Mesendoderm (in vitro differentiated cells): ENCODE measurements at places on chromosomes 2 and 18.
A peak's percentile ranks its signal among the peaks of the same experiment; 100 is the strongest.

- DNase-seq = peak; percentile 71
These were observed 285.1 kb downstream of the MTX2 start for GRCh38 chr2:176554101-176555048.

DNA sequence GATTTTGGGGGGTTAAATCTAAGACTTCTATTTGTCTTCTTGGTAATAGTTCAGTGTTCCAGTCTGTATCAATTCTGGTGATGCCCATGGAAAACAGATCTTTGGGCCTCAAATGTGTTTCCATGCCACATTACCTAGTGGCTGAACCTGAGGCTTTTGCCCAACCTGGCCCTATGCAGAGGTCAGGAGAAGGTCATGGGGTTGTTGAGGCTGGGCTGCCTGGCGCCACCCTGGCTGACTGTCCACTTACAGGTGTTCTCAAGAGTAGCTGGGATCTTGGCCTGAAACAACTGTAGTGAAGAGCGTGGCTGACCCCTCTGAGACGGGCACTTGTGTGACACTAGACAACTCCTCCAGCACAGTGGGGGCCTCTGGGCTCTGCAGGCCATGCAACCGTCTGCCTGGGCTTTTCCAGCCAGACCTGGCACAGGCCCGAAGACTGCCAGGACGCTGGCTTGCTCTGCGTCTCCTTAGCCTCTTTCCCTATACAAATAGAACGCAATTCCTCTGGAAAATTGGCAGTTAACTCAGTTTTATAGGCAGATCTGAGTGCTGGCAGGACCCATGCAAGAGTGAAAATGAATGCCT lies 127.8 kb downstream of the TRIM43 start:
- DNase-seq = no peak

- DNase-seq = no peak
These were observed 31.1 kb upstream of the EPAS1 start for GRCh38 chr2:46266134-46266533.

DNA sequence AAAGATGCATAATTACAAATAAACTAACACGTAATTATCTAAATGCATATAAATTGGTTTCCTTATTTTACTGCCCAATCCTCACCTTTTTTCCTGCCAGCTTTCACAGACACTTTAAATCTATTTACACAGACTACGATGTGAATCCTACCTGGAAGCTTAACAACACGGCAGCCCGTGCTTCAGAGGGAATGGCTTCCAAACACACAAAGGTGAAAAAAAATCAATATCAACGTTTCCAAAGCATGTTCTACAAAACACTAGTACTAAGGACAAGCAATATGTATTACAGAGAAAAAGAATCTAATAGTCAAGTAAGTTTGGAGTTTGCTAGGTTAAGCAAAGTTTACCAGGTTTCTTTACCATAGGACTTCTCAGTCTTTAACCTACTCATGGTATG lies 4.4 kb downstream of the MAP4K3 start:
- no peak for DNase-seq

DNA sequence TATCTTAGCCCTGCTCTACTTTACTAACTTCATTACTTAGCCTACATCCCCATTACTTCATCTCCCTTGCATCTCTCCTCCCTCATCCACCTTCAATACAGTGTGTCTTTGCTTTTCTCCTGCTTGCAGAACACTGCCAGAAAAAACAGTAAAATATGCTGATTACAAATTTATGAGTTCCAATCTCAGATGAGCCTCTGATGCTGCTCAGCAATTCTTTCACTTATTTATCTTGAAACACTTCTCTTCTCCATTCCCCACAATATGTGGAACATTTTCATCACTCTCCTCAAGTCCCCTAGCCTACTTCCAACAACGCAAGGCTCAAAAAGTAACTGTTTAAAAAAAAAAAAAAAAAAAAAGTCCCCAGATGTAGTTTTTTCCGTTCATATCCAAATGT lies 7.1 kb downstream of the VPS54 start:
- no peak for DNase-seq

DNA sequence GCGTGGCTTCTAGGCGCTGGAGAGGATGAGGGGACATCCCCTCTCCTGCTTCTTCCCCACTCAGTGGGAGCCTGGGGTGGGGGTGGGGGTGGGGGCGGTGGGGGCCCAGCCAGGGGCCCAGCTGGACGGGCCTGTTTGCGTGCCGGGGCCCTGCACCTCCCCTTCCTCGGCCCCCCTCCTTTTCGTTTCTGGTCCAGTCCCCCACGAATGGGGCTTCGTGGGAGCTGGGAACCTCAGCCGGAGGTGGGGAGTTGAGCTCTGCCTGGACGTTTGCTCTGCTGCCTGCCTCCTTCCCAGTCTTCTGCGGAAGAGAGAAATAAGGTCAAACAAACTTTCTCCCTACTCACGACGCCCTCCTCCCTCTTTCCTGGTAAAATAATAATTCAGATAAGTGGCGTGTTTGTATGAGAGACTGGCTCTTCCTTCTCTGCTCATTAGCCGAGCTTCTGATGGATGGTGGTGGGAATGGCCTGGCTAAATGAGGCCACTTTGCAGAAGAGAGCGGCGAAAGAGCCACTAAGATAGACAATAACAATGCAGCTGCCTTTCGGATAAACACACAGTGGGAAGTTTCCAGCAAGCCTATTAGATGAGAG lies 782 bp downstream of the MTA3 start:
- DNase-seq = peak; percentile 52

DNA sequence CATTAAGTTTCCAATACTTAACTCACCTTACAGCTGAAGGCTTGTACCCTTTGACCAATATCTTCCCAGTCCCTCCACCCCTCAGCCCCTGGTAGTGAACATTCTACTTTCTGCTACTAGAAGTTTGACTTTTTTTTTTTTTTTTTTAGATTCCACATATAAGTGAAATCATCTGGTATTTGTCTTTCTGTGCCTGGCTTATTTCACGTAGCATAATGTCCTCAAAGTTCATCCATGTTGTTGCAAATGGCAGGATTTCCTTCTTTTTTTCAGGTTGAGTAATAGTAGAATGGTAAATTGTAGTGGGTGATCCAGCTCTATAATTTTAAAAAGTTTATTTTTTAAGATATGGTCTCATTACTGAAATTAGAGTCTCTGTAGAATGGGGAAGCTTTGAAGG lies 316.0 kb downstream of the MTX2 start:
- no peak for DNase-seq

DNA sequence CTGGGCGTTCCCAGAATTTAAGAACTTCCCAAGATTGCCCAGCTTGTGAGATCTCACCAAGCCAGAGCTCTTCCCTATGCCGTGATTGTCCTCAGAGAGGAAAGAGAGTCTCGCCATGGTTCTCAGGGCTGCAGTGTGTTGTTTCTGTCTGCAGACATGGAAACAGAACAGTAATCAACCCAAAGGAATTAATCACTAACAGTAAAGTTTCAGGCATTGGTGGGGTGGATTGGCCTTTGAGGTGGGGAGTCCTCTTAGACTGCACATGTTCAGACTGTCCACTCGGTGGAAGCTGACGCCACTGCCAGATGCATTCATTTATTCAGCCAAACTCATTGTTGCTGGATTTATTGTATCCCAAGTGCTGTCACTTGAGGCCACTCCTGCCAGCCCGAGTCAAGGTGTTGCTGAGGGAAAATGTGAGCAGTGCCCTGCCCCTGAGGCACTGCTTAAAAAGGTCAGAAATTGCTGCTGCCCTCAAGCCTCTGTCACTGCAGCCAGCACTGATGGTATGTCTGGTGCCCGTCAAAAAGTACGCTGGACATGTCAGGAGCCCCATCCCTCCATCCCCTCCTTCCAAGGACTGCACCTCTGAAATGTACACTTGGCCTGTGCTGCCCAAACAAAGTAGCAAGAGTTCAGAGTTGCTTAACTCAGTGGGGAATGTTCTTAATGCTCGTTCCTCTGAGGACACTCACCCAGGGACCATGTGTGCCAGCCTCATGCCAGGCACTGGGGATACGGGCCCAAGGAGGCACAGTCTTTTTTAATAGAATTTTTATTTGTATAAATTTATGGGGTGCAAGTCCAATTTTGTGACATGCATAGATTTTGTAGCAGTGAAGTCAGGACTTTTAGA lies 201.0 kb downstream of the GLI2 start:
- no peak for DNase-seq

- peak; percentile 49 for DNase-seq
These were observed 13.2 kb upstream of the DNAJC27 start for GRCh38 chr2:24984912-24985311.

- peak; percentile 73 for DNase-seq
These were observed 25.2 kb upstream of the LCLAT1 start for GRCh38 chr2:30421604-30422443.

DNA sequence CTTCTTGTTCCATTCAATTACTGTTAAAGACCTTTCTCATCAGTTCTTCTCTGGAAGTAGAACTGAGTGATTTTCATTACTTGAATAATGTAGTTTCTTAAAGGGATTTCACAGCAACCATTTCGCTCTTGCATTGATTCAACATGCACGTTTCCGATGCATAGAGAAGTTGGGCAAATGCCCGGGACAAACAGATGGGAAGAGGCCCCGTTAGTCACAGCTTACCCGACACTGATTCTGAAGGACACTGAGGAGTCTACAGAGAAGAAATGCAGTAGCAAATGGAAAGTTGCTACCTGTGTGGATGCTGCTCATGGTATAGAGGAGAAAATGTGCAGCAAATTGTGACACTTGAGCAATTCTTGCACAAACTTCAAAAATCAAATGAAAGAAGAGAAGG lies 32.3 kb upstream of the GCG start:
- DNase-seq = no peak

DNA sequence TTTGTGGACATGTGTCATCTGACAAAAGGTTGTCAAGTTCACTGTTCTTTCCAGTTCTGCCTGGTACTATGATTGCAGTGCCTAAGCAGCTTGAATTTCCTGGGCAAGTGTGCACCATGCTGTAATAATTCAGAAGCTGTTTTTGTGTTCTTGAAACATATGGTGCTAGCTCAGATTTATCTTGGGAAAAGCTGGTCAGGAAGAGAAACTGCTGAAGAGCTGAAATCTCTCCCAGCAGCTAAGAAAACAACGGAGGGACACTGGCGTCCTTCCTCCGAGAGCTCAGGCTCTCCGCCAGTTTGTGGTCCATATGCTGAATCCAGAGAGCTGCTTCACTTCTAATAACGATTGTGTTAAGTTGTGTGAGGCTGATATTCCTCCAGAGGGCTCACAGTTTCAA lies 642.0 kb downstream of the DPP10 start:
- DNase-seq = no peak

GRCh38 chr2:42560899-42561298 lies 7.5 kb upstream of the MTA3 start:
- no peak for DNase-seq

- DNase-seq = no peak
These were observed 137.0 kb downstream of the DNAH6 start for GRCh38 chr2:84653302-84653701.

DNA sequence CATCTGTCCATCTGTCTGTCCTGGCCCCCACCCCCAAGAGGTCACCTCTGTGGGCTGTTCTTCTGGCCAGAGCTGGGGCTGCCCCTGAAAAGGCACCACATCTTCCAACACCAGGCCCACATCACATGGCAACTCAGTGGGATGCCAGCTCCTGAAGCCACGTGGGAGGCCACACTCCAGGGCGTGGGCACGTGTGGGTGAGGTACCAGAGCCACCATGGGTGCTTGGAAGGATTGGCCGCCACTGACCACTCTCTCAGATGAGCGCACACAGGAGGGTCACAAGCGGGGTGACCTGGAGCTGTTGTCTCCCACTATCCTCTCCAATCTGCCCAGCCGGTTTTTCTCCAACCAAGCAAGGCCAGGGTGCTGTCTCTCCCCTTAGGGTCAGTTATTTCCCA lies 197.9 kb downstream of the TFCP2L1 start:
- no peak for DNase-seq

GRCh38 chr2:189442468-189442867 lies 1.2 kb downstream of the WDR75 start:
- DNase-seq = no peak

DNA sequence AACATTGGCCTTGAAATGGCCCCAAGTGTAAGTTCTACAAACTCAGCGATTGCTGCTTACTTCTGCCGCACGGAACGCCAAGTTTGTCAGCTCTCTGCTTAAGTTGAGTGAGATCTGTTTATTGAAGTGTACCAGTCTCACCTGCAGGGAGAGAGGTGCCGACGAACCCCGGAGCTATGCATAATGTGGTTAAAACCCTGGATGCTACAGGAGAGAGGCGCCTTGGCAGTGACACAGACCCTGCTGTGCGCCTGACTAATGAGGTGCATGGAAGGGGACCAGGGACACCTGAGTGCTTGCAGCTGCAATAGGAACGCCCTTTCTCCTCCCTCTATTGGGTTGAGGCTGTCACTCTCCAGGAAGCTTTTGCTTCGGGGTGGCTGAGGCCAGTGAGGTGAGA lies 979 bp downstream of the SLC9A2 start:
- DNase-seq = peak; percentile 22

- no peak for DNase-seq
These were observed 47.7 kb downstream of the PRKCE start for GRCh38 chr2:45699032-45699658.

DNA sequence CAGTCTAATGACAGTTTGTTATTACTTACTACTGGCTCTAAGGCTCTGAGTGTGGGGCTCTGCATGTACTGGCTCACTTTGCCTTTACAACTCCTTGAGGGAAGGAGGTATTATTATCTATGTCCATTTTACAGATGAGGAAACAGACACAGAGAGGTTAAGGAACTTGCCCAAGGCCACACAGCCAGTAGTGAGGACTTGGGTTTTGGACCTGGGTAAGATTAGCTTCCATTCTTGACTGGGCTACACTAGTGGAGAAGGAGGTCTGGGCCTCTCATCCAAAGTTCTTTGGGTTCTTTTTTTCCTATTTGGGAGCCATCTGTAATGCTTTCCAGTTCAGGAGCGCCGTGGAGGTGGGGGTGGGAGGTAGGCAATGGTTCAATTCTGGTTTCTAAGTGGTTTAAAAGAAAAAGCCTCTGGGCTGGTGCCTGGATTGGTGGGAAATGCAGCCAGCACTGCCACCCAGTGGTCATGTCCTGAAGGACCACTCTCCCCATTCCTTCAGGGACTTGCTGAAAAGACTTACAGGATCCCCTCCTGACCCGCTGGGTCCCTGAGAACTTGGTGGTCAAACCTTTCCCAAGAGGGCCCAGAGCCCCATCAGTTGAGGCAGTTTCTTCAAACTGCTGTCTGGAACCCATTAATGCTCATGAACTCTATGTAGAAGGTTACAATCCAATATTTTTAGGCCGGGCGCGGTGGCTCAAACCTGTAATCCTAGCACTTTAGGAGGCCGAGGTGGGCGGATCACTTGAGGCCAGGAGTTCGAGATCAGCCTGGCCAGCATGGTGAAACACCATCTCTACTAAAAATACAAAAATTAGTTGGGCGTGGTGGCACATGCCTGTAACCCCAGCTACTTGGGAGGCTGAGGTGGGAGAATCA lies 38.6 kb upstream of the NOTO start:
- peak; percentile 87 for DNase-seq

GRCh38 chr18:55142410-55142809 lies 183.1 kb upstream of the CCDC68 start:
- no peak for DNase-seq
